Astrocyte of the hippocampus (primary cell): ENCODE measurements at places on chromosomes 6 and 20.

DNA sequence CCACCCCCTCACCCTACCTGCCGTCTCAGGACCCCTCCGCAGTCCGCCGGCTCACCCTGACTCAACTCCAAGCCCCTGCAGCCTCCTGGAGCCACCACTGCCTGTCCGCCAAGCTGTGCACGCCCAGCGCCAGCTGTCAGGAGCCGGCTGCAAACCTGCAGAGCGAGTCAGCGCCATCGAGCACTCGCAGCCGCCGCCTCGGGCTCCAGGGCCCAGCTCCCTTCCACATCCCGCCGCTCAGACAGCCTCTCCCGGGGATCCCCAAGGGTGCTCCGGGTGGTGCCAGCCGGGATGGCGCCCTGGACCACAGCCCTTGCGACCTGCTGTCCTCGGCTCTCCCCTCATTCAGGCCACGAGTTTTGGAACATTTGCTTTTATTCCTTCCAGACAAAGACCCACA is 4.3 kb downstream of the TNNC2 start:
- DNase-seq, result peak; percentile 56

DNA sequence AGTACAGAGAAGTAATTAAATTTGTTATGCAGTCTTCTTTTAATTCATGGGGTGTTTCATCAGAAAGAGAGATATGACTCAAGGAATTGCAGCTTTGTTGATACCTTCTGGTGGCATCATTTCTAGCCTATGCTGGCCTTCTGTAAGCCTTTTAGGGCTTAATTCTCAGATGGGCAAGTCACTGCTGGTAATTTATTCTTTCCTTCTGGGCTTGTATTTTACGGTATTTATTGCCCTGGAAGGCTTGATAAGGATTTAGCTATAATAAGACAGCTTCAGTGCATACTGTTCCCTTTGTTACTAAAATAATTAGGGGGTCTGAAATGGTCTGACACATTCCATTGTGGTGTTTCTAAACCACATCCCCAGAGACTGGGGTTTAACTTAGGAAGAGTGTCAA is 57.9 kb upstream of the EMILIN3 start:
- peak; percentile 74 for DNase-seq

GRCh38 chr6:34791701-34792604 is at the start of gene BLTP3A:
Gene BLTP3A (plus strand): TSS chr6:34792083. CDS start chr6:34792251, 168 bp downstream.
- DNase-seq, result peak; percentile 90

- DNase-seq, result peak; percentile 22
Measured at GRCh38 chr20:50368813-50369224, 141.4 kb upstream of the PTPN1 start.

- no peak for DNase-seq
Measured at GRCh38 chr6:109521080-109521479, 38.1 kb upstream of the ZBTB24 start.

- no peak for DNase-seq
Measured at GRCh38 chr6:87772597-87773530, 70.8 kb upstream of the AKIRIN2 start.

GRCh38 chr6:99882128-99882702 is 111.8 kb downstream of the MCHR2 start:
- no peak for DNase-seq

DNA sequence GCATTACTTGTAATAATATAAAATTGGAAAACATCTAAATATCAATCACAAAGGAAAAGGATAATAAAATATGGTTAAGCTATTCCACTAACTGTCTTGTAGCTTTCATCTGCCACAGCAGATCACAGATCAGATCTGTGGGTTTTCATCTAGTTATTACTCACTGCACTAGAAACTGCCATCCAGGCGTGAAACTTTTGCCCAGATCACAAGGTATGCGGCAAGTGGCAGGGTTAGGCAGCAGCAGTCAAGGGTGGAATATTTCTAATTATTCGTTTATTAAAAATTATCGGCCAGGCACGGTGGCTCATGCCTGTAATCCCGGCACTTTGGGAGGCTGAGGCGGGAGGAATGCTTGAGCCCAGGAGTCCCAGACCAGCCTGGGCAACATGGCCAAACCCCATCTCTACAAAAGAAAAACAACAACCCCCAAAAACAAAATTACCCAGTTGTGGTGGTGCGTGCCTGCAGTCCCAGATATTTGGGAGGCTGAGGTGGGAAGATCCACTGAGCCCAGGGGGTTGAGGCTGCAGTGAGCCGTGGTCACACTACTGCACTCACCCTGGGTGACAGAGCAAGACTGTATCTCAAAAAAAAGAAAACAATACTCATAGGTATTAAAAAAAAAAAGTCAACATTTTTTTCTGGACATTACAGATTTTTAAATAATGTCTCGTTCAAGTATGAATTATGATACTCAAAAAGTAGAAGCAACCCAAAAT is 32.1 kb downstream of the BEND3 start:
- no peak for DNase-seq

GRCh38 chr6:18451756-18452155 is 64.6 kb downstream of the RNF144B start:
- no peak for DNase-seq

- DNase-seq, result no peak
Measured at GRCh38 chr20:389220-389619, 8.7 kb downstream of the TRIB3 start.

DNA sequence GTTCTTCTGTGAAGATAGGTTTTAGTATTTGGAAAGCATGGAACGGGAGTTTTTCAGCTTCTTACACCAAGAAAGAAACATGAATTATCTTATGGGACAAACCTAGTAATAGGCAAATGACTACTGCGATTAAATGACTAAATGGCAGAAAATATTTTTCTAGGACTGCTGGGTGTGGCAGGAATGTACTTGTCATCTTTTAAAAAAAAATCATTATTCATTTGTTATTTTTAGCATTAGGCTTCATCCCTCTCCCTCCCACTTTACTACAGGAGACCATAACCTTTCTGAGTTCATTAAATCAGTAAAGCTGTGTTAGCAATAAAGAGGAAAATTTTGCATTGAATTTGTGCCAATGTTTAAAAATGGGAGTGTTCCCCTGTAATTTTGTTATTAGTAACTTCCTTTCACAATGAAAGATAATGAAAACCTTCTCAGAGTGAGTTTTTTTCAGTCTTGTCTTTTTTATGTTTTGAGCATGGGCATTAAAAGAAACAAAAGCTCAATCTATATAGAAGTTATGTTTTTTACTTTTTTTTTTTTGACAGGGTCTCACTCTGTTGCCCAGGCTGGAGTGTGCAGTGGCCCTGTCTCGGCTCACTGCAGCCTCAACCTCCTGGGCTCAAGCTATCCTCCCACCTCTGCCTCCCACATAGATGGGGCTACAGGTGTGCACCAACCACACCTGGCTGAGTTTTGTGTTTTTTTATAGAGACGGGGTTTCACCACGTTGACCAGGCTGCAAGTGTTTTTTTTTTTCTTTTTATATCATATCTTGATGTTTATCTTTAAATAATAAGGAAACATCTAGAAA is 105.6 kb upstream of the CLDN20 start:
- no peak for DNase-seq
